ENCODE measurements at places on chromosomes 5 and 9.

DNA sequence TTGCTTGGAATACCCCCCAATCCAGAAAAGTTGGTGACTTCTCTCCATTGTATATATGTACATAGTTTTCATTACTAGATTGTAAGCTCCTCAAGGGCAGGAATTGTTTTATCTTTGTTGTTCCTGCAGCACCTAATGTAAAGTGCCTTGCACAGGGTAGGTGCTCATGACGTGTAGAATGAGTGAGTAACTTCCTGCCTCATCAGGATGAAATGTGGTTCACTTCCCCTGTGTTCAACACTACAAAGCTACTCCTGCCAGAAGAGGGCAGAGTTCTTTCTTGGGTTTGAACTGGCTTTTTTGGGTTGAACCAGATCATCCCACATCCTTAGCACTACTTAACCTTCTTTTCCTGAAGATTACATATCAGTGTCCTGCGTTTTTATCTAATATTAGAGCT, 23.9 kb downstream of the GTF3C4 start:
- peak; percentile 85 for DNase-seq

DNA sequence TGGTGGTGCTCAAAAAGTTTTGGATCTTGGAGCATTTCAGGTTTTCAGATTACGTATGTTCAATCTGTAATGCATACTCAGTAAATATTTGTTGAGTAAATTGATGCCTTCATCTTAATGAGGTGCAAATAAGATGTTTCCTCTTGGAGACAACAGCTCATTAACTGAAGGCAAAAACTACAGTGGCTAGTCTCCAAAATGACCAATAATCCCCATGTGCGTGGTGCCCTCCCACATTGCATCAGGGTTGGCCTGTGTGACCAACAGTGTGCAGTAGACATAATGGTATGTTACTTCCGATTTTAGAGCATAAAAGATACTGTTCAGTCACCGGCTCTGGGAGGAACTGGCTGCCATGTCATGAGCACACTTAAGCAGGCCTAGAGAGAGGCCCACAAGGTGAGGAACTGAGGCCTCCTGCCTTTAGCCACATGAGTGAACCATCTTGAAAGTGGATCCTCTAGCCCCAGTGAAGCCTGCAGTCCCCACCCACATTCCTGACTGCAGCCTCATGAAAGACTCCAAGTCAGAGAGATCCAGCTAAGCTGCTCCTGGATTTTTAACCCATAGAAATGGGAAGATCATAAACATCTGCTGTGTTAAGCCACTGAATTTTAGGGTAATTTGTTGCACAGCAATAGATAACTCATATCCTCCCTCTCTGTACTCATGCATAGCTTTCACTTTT, 55.7 kb downstream of the LIFR start:
- no peak for DNase-seq

DNA sequence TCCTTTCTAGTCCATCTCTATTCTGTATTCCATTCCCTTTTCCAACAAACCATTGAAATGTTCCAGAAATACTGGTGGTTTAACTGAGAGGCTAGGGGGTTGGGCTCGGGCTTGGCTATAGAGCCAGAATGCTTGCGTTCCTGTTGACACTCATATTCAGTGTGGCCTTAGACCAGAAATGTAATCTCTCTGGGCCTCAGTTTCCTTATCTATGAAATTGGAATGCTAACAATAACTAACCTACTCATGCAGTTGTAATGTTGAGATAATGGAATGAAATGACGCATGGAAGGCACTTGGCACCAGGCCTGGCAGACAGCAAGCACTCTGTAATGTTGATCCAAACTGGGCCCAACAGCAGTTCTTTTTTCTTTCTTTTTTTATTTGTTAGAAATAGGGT, 26.8 kb downstream of the JADE2 start:
- DNase-seq = peak; percentile 41

DNA sequence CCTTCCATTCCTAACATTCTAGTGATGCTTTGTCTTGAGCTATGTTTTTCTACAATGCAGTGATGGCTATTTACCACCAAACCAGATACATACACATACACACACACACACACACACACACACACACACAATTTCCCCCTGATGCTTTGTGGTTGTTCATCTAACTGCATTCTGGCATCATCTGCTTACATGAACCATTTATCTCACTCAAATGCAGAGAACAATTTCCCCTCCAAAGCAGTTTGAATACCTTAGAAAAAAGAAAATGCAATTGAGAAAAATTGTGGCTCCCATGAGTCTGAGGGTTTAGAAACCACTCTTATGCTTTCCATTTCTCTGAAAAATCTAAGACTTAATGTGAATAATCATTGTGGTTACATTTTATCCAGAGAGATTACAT, 1024.8 kb downstream of the TLE4 start:
- no peak for DNase-seq

GRCh38 chr5:14745188-14745563, 80.7 kb downstream of the OTULIN start:
- no peak for DNase-seq

- no peak for DNase-seq
Observed at GRCh38 chr9:118785456-118785855, 583.8 kb downstream of the BRINP1 start.

GRCh38 chr5:19855031-19855430, 133.0 kb downstream of the CDH18 start:
- no peak for DNase-seq

DNA sequence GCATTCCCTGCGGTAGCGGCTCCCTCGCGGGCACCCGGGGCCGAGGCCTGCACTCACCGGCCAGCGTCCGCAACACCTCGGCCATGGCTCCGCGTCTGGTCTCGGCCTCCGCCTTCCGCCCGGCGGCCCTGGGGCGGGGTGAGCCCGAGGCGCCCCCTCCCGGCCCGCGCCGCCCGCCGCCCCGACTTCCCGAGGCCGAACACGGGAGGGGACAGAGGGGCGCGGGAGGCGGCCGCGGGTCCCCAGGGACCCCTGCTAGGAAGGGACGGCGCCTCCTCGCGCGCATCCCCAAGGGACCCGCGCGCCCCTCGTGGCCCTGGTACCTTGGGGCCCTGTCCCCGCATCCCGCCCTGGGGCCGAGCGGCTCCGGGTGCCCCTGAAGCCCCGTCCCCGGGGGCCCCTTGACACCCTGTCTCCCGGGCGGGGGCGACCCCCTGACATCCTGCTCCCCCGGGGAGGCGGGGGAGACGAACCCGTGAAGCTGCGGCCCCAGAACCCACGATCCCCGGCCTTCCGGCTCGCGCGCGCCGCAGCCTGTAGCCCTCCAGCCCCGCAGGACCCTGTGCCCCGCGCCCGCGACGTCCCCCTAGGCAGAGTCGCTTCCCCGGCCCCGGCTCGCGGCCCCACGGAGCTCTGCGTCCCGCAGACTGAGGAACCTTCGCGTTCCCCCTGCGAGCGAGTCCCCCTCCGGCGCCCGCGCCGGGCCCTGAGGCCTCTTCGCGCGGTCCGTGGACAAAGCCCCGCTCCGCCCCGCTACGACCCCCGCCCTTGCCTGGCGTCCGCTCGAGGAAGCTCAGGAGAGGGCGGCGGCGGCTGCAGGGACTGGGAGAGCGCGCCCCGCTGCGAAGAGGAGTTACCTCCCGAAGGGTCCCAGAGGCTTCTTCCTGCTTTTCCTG, at the start of gene ABO:
Gene ABO, minus strand, starts transcription at position 97 of the 896 bp plus-strand sequence.
- DNase-seq = no peak

DNA sequence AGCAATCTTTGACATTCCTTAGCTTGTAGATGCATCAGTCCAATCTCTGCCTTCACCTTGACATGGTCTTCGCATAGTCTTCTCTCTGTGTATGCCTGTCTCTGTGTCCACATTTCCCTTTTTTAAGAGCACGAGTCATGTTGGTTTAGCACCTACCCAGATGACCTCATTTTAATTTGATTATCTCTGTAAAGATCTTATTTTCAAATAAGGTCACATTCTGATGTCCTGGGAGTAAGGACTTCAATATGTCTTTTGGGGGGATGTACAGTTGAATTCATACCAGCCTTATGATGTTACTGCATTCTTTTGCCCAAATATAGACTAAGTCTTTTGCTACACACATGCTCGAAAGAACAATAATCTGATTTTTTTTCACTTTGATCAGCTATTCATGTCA, 6.9 kb downstream of the KCTD16 start:
- no peak for DNase-seq

- no peak for DNase-seq
Observed at GRCh38 chr9:98590101-98590500, 118.6 kb downstream of the GABBR2 start.

DNA sequence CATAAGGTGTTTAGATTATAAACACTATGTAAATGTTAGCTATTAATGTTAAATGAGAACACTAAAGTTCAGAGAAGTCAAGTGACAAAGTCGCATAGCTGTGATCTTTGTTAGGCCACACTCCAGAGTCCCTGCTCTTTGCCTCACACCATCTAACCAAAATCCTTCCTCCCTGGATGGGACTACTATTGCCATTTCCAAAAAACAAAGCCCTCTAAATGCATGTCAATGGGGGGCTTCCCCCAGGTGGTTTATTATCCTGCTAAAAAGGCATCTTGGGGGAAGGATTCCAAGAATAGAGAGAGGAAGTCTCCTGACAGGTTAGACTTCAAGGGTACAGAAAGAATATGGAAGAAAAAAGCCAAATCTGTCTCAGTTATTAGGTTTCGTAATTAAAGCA, 10.4 kb downstream of the NR6A1 start:
- no peak for DNase-seq

- no peak for DNase-seq
Observed at GRCh38 chr5:38367410-38367809, 109.1 kb downstream of the EGFLAM start.

- no peak for DNase-seq
Observed at GRCh38 chr5:56456002-56456401, 222.9 kb upstream of the ANKRD55 start.

DNA sequence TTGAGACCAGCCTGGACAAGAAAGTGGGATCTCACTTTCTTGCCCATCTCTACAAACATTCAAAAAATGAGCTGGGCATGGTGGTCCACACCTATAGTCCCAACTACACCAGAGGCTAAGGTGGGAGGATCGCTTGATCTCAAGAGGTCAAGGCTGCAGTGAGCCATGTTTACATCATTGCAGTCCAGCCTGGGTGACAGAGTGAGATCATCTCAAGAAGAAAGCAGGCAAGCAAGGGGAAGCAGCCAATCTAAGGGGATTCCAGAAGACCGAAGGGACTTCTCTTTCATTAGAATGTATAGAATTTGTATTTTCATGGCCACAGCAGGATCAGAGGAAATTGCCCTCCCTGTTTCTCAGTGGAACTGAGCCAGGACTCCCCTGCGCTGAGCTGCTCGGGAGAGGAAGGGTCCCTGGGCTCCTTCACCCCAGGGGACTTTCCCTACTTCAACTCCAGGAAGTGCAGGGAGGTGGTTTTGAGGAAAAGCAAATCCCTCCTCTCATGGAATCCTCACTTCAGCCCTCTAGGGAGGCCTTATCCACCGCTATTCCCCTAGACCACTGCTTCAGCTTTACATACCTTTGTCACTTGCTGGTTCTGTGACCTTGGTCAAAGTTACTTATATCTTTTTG, 12.1 kb downstream of the WWC1 start:
- no peak for DNase-seq

DNA sequence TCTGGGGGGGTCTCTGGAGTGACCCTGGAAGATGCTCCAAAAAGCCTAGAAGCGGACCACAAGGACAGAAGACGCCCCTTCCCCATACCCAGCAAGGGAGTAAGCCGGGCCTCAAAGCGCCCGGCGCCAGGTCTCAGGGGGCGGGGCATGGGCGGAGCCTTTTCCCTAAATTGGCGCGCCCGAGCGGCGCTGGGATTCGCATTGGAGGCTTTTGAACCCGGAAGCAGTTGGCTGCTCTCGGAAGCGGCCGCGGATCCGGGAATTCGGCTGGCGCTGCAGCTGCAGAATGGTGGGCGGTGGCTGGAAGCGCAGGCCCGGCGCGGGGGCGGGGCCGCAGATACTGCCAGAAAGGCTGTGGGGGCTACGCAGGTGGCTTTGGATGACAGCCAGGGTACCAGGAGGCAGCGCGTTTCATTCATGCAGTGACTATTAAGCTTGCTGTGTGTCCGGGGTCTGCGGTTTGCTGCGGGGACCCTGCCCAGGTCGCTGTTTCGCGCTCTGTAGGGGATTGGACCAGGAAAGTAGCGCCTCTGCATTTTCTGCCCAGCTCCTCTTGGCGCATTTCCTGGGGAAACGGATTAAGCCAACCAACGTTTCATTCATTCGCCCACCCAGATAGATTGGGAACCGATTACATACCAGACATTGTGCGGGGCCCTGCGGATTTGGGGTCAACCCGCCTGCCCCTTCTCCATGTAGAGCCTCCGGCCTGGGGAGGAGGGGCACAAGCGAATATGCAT, 83.0 kb upstream of the FREM1 start:
- no peak for DNase-seq

DNA sequence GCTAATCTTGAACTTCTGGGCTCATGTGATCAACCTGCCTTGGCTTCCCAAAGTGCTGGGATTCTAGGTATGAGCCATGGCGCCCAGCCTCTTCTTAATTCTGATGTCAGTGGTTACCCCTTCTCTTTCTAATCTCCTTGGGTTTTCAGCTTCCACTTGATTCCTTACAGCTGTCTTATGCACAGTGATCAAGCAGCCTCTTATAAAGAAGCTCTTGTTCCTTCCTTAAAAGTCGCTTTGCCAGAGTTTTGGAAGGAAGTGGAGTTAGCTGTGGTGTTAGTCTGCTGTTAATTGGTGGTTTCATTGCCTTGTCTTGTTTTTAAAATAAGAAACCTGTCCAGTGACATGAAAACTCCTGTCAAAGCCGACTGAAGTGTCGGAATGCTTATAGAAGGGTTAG, 128.1 kb upstream of the CACNA1B start:
- no peak for DNase-seq

DNA sequence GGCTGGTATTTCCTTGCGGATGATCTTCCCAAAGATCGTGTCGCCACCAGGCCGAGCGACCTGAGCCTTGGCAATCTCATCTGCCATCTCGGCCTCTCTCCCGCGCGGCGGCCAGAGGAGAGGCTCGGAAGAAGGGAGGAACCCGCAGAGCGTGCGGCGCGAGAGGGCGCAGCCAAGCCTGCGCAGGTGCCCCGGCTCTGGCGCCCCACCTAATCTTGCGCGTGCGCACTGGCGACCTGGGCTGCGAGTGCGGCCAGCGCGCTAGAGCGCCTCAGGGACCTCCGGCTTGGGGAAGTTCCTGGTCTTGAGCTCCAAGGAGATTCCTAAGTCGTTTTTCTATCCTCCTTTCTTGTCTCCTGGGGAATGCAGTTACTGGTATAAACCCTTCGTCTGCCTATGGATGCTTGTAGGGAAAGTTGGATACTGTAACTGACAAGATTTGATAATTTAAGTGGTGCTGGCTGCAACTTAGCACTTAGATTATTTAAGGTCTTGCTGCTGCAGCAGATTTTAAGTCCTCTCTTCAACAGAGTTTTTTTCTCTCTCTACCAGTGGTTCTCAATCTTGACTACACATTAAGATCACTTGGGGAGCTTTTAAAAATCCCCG, at the start of gene HINT1:
Gene HINT1, minus strand, starts transcription at position 138 of the 609 bp plus-strand sequence. Its CDS starts 51 bp downstream, at position 87.
- peak; percentile 93 for DNase-seq

GRCh38 chr9:106648799-106649198, 214.2 kb upstream of the ZNF462 start:
- peak; percentile 37 for DNase-seq

- DNase-seq = peak; percentile 40
Observed at GRCh38 chr9:105150991-105151685, 93.3 kb upstream of the SLC44A1 start.

DNA sequence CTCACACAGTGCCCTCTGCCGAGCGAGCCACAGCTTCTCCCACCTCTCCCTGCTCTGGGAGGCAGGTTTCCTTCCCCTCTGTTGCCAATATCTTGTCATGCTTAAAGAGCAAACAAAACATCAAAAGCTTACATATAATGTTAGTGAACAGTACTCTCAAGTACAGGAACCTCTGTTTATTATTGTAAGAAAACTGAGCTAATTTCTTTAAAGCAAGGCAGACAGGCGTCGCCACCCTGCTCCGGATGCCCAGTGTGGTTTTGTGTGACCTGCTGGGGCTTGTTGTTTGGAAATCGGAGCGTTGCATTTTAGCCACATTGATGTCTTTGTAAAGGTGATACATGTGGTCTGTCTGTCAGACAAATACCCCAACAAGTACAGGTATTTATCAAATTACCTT, 401.4 kb upstream of the IRX1 start:
- DNase-seq = no peak

Measured in RKO (cell line).